ENCODE measurements at places on chromosomes 16 and 17.

DNA sequence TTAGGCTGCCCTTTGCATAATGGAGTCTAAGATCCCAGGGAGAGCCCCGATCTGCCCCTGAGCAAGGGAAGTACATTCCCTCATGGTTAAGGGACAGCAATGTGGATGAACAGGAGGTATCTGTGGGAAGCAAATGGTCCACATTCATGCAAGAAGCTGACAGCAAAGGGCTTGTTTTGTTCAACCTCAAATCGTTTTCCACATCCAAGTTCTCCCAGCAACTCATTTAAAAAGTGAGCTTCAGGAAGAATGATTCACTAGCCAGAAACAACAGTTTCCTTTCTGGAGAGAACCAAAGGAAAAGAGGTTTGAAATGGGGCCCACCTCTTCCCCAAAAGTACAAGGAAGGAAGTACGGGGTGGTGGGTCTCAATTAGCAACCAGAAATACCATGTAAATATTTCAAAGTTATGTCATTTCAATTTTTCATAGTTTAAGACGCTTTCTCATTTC, 9.4 kb downstream of the HSPB9 start:
- DNase-seq, result no peak

DNA sequence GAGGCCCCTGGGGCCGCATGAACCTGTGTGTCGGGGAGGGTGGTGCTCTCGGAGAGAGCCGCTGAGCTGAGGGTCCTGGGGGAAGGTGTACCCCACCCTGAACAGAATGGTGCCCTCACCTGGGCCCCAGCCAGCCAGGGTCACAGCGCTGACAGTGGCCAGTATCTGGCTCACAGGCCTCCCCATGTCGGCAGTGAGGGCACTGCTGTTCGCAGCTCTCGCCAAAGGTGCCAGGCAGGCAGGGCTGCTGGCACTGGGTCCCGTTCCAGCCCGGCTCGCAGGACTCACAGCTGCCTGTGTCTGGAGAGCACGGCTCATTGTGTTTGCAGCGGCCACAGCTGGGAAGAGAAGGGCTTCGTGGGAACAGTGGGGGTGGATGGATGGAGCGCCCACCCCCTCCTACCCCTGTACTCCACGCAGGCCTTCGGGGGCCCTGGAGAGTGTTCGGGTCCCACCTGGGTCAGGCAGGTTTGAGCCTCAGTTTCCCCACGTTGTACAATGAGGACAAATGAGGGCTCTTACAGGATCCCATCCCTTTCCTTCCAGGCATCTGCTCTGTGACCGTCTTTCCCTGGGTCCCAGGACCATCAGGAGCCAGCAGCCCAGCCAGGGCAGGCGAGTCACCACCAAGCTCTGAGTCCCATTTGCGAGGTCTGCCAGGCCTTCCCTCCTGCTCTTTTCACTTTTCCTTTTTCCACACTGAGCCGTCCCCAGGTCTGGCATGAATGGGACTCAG, 5.0 kb downstream of the SCARF1 start:
- no peak for DNase-seq

DNA sequence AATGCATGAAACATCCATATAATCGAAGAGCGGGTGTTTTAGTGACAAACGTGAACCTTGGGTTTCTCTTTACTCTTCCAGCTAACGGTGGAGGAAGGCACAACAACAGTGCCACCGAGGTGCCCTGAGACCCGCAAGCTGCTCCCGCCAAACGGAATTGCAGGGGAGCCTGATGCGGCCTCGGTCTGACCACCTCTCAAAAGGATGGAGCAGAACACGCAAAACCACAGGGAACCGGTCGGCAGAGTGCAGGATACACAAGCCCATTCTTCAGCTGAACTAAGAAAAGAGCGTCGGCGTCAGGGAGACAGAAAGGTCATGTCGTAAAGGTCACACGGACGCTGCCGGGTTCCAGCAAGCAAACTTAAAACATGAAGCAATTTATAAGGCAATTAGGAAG, 109.5 kb upstream of the ZNF750 start:
- no peak for DNase-seq

GRCh38 chr17:40448639-40449261, 5.5 kb downstream of the IGFBP4 start:
- DNase-seq, result no peak

DNA sequence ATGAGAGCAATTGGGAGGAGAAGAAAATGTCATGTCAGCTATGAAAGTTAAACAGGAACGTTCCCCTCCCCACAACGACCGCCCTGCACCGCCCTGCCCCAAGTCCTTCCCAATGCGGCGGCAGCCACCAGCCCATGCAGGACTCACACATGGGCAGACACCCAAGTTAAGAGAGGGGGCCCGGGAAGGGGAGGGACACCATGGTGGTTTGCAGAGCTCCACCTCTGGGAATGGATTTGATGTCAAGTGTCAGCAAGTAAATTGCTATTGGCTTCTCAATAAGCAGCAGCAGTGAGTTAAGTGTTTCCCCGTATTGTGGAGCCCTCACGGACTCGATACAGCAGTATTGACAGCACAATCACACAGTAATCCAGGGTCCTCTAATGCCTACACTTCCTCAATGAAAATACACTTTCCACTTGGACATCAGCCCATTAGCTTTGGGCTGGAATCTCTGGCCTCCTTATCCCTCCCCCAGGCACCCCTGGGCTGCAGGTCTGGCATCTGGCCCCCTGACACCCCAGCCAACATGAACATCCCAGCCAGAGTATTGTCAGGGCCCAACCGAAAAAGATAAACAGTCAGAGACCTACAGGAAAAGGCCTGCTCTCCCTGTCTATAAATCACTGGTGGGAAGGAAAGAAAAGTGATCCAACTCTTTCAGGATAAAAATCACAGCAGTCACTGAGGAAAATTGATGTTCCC, 22.6 kb downstream of the ZFHX3 start:
- DNase-seq, result no peak

- no peak for DNase-seq
Measured at GRCh38 chr17:9218064-9218635, 196.8 kb downstream of the NTN1 start.

DNA sequence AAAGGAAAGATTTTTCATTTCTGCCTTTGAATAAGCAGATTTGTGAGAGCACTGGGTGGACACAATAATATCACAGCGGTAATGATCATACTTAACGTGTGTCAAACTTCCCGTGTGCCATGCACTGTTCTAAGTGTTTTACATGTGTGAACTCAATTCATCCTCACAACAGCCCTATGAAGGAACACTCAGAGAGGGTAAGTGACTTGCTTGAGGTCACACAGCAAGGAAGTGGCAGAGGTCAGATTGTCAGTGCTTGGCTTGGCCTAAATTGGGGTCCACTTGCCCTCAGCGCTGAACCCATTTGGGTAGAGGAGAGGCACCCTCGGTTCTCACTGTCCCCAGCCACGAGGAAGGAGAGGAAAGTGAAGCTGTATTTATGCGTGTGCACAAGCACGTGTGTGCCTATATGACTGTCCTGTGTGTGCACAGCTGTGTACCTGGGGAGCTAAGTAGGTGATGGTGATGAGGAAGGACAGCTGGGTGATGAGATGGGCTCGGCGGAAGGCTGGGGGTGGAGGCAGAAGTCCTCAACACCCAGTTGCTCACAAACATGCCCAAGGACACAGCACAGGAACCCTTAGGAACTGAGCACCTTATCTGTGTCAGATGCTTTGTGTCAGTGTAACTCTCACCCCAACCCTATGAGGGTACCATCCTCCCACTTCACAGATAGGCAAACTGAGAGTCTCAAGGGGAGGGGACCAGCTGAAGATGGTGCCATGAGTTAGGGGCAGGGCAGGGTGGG, 9.8 kb upstream of the ADGRG3 start:
- DNase-seq, result no peak

GRCh38 chr16:89315791-89316581, 98.5 kb downstream of the ZNF778 start:
- DNase-seq, result no peak

- DNase-seq, result no peak
Measured at GRCh38 chr17:1082579-1082978, 85.7 kb downstream of the TIMM22 start.

DNA sequence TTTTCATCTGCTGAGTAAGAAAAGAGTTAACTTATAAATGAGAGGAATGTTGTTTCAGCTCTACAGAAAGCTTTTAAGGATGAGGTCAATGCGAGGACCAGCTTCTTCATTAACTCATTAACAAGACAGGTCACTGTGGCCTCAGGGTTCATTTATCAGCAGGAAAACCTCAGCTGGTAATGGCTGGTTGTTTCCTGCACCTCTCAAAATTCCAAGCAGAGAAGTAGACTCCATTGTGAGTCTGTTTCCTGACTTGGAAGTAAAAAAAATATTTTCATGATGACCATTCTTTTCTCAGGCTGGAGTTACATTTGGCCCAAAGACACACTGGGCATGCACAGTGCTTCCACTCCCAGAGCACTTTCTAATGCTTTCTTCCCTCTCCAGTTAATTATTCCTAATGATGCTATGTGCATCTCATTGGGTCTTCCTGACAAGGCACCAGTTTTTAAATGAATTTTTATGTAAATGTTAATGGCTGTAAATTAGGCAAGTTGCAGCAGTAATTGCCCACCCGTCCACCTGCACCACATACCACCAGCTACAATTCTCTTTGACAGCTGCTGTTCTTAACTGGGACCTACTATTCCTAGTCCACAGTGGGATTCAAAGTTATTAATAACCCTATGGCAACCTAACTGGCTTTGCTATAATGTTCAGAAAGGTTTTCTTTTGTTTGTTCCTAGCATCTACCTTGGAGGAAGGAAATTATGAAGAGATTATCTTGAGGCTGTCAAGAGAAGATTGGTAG, 89.5 kb upstream of the BCAR1 start:
- DNase-seq, result no peak

GRCh38 chr17:1485423-1486376, 6.8 kb downstream of the MYO1C start:
- DNase-seq, result no peak

- no peak for DNase-seq
Measured at GRCh38 chr16:53281280-53281679, 153.0 kb upstream of the RBL2 start.

DNA sequence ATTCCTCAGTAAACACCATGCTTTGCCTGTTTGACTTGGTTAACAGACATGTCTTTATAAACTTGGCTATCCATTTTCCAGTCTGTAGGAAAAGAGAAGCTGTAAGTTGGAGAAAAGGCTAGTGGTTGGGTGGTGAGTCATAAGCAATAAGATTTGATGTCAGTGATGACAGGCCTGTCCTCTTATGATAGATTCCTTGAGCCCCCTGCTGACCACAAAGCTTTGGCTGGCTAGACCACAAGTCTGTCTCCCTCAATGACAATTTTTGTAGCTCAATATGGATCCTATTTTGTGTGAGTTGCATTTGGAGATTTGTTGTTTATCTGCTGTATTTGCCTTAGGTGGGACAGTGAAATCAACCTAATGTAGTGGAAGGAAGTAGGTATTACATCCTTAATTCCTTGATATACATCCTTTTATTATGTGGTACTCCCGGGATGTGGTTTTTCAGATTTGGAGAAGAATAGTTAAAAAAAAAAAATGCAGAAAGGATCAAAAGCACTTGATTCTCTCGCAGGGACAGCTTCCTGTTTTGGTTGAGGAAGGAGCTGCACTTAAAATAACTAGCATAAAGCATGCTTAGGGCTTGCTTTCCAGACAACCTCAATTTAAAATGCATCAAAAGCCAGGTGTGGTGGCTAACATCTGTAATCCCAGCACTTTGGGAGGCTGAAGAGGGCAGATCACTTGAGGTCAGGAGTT, 67.4 kb downstream of the SIAH1 start:
- DNase-seq, result no peak

DNA sequence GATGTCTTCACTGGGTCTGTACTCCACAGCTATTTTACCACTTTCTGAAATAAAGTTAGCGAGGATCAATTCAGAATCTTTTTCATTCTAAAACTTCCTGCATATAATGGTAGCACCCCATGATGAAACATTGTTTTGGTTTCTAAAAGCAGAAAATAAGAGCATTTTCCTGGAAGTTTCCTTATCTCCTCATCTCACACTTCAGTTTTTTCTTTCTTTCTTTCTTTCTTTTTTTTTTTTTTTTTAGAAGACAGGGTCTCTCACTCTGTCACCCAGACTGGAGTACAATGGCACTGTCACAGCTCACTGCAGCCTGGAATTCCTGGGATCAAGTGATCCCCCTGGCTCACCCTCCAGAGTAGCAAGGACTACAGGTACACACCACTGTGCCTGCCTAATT, 10.3 kb downstream of the RDM1 start:
- DNase-seq, result no peak

DNA sequence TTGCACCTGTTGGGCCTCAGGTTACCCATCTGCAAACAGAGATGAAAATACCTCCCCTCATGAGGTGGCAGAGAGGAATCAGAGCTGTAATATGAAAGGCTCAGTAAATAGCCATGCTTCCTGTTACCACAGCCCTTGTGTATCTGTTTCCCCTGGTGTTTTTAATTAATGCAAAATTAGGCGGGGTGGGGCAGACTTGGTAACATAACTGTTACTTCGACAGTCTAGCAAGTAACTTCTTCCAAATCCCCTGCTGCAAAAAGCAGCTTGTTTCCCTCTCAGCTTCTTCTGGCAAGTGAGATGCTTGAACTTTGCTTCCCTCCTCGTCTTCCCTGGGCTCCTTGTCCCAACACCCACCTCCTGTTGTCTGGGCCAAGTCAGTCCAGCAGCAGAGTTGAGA, 381.5 kb downstream of the CPPED1 start:
- DNase-seq, result no peak

DNA sequence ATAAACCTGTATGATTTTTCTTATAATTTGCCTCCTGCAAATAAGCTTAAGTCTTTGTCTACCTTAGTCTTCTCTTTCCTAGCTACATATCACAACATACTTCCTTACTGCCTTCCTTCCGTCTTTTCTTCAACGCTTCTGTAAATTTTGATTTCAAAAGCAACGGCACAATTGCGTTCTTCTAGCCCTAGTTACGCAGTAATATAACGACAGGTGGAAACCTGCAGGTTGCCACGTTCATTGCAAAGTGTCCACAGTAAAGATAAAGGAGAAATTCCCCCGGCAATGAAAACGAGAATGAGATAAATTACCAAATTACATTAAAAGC, 546 bp upstream of the PSMD7 start:
- no peak for DNase-seq

- no peak for DNase-seq
Measured at GRCh38 chr17:7577327-7578199, 1.9 kb upstream of the CD68 start.

GRCh38 chr17:56545106-56545505, 48.4 kb upstream of the NOG start:
- DNase-seq, result no peak

- no peak for DNase-seq
Measured at GRCh38 chr16:89801800-89802199, 14.6 kb downstream of the FANCA start.

GRCh38 chr16:4200000-4200780, 41.7 kb downstream of the SRL start:
- no peak for DNase-seq

- DNase-seq, result no peak
Measured at GRCh38 chr16:52568495-52568894, 21.6 kb upstream of the TOX3 start.

- no peak for DNase-seq
Measured at GRCh38 chr17:213286-214105, 32.0 kb upstream of the DOC2B start.

DNA sequence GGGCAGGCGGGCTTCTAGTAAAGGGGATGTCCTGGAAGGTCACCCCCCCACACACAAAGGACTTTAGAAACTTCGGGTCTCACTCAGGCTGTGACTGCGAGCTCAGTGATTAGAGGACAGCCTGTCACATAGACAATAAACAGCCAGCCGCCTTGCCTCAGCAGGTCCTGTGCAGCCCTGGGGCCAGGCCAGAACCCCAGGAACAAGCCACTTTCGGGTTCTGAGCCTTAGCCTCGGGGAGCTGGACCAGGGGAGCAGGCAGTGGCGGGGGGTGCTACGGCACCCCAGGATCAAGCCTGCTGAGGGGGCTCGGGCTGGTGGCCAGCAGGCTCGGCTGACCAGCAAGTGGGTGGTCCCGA, 1.1 kb downstream of the GAS7 start:
- no peak for DNase-seq

- DNase-seq, result no peak
Measured at GRCh38 chr16:2163211-2163881, 7.8 kb downstream of the TRAF7 start.
